CD4-positive, alpha-beta T cell treated with Interleukin-12 subunit alpha and Interleukin-12 subunit beta, for 1 hour (primary cell): ENCODE measurements at places on chromosomes 1 and 21.
A peak's percentile ranks its signal among the peaks of the same experiment; 100 is the strongest.

- DNase-seq, result no peak
Measured at GRCh38 chr1:176682830-176683535, 220.0 kb downstream of the PAPPA2 start.

DNA sequence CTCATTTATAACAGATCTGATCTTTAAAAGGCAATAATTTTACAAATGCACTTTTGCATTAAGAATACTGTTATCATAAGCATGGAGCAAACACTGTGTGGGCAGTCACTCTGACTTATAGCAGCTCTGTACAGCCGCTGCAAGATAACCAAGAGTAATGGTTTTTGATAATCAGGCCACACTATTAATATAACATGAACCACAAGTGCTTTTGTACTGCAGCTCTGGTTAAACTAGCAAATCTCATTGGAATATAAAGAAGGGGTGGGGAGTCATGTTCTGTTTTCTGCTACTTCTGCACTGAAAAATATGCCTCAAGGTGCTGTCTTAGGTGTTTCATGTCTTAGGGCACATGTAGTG is 357.4 kb downstream of the LMO4 start:
- DNase-seq, result no peak

DNA sequence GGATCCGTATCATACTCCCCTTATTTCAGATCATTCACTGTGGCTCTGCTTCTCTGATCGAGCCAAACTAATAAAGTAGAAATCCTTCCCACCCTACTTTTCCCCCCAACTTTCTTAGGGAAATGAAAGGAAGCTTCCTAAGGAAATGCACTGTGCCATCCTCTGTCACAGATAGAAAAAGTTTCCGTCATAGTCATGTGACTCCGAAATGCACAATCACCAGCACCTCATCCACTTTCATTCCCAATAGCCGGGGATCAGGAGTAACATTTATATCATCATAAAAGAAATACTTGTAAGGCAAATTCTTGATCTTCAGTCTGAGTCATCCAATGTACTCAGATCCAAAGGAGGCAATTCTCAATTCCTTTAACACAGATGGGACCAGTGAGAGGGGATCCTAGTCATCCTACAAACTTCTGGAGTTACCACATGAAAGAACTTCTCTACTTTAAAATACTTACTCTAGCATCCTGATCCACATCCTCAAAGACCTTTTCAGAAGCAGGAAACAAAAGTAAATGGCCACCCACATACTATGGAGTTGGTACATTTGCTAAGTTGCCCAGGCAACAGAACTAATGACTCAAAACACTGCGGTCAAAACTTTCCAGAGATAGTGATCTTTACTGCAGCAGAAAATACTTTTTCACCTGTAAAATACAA is 97.8 kb upstream of the ZC3H11B start:
- DNase-seq, result no peak

GRCh38 chr1:100354971-100355394 is 2.7 kb downstream of the CDC14A start:
- DNase-seq, result peak; percentile 59

DNA sequence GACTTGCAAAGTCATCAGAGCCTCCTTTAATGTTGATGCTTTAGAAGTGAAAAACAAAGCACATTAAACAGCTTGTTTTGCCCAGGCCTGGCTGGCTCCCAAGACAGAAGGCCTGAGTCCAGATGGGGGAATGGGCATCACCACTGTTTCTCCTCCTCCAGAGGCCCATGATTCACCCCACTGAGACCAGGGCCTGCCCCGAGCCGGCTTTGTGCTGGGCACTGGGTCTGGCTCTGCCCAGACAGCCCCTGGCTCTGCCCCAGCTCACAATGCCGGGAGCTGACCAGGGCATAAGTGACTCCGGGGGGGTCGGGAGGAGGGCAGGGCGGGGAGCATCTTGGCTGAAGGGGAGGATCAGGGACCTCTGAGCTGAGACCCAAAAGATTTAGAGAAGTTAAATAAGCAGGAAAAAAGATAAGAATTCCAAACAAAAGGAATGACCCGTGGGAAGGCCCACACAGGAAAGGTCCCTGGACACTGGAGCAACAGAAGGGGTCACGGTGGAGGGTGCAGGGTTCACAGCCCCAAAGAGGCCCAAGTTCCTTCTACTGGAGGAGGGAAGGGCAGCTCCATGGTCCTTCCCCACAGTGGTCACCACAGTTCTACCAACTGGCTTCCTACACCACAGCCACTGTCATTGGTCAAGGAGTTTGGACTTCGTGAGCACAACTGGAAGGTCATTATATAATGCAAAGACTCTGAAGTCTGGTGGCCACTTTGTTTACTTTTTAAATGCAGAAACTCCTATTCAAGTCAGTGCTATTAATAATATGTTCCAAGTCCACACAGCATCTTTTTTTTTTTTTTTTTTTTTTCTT is 5.5 kb downstream of the C2CD2 start:
- DNase-seq, result no peak

GRCh38 chr1:245809361-245809760 is 654.6 kb downstream of the KIF26B start:
- no peak for DNase-seq

DNA sequence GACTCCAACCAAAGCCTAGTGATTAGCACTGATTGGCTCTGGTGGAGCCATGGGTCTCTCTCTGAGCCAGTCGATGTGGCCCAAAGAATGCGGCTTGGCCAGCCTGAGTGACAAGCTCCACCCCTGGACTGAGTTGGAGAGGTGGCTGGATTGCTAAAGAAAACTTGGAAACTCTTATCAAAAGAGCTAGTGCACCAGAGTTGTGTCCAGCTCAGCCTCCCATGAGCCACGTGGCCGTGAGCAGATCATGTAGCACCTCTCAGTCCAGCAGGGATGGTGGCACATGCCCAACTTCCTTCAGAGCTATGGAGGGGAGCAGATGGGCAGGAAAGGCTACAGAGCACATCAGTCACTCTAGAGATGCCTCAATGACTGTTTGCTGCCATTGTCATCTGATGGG is 142.8 kb upstream of the VAMP3 start:
- no peak for DNase-seq

GRCh38 chr1:171646249-171646560 is 6.3 kb downstream of the MYOC start:
- no peak for DNase-seq

DNA sequence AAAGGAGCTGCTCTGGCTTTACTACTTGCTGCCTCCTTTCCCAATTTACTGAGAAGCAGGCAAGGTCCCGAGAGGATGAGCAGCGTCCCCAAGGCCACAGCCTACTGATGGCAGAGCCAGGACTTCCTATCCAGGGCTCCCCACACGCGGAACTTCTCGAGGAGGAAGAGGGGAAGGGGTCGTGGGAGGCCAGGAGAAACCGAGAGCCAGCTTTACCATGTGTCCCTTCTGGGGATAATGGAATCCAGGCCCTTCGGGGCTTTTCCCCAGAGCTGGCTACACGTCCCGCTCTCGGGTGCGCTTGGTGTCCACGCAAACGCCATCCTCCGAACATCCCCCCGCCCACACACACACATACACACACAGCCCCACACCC is 4.3 kb upstream of the CCN1 start:
- no peak for DNase-seq

DNA sequence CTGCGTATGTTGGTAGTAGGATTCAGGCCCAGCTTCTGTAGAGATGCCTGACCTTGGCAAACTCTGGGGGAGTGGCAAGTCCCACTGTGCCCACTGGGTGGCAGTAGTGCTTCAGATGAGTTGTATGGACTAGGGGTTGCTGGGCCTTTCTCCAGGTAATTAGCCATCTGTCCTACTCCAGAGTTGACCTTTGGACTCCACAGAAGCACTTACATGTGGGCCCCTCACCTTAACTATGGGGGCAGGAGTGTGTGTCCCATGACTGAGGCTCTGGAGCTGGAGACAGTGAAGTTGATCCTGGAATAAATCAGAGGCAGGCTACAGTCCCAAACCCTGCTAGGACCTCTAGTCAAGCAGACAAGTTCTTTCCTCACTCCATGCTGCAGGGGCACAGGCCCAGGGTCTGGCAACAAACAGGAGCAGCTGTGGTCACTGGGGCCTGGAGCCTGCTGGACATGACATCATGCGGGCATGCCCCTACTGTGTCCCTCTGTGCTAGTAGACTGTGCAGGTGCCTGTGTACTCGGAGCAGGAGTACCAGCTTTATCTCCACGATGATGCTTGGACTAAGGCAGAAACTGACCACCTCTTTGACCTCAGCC is 4.6 kb downstream of the DMAP1 start:
- peak; percentile 68 for DNase-seq

DNA sequence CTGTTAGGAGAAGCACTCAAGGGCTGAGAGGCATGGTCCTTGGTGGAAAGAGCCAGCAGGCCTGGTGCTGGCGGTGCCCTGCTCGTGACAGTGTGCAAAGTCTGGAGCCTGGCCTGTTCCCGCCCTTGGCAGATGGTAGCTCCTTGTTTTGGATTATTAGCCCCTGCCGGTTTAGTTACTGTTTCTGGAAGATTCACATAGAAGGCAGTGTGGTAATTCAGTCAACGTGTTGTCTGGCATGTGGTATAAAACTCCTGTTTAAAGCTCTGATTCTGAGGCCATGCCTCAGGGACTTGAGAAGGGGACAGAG is 6.8 kb downstream of the PKNOX1 start:
- DNase-seq, result no peak

DNA sequence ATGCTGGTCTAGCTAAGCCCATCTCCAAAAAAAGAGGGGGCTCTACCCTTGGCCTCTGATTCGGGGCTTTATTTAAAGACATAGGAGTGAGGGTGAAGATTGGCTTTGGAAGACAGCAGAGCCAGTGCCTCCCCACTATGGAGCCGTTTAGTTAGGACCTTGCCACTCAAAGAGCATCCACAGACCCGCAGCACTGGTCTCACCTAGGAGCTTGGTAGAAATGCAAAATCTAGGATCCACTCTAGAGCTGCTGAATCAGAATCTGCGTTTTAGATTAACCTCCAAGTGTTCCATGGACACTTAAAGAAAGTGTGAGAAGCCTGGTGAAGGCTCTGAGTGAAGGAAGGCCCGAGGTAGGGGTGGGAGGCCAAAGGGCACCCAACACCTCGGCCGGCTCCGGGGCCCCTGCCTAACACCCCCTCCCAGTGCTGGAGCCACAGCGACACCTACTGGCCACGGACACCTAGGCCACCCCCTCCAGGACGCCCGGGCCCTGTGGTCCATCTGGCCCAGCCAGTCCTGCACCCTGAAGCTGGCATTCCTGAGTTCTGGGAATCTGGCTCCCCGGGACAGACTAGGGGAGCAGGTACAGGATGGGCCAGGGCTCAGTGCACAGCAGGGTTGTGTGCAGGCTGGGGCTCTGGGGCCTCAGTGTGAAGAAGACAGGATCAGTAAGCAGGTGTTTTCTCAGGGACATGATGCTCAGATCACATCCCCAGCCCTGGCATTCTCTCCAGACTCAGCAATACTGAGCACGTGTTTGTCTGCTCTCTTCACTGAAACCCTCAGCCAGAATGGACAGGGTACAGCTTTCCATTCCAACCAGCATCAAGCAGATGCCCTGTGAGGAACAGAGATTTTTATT is 79.2 kb downstream of the TMEM53 start:
- DNase-seq, result peak; percentile 70

- DNase-seq, result no peak
Measured at GRCh38 chr1:154490317-154490716, 11.7 kb upstream of the TDRD10 start.

GRCh38 chr21:34953950-34954349 is 95.2 kb downstream of the RUNX1 start:
- no peak for DNase-seq

GRCh38 chr1:46643368-46643775 is 24.8 kb downstream of the ATPAF1 start:
- no peak for DNase-seq

DNA sequence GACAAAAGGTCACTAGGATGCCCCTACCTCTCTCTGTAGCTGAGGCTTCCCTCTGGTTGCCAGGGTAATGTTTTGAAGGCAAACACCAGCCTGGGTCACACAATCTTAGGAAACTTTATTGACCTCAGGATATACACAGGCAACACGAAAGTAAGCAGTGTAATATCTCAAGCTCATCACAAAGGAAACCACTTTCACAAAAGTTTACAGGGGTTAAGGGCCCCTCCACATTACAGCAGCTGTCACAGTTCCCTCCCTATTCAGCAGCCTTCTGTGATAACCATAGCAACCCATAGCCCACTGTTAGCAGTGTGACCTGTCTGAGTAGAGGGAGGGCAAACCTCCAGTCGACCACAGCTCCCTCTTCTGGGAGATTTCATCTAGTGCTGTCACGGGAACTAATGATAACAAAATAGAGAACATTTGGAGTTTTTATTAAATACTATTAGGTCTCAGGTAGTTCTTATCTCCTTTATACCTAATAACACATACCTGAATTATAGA is 149.8 kb downstream of the PTPRC start:
- peak; percentile 53 for DNase-seq

GRCh38 chr1:45822644-45823043 is 19.2 kb downstream of the MAST2 start:
- DNase-seq, result no peak

- DNase-seq, result no peak
Measured at GRCh38 chr21:22046576-22046975, 1048.4 kb downstream of the NCAM2 start.

DNA sequence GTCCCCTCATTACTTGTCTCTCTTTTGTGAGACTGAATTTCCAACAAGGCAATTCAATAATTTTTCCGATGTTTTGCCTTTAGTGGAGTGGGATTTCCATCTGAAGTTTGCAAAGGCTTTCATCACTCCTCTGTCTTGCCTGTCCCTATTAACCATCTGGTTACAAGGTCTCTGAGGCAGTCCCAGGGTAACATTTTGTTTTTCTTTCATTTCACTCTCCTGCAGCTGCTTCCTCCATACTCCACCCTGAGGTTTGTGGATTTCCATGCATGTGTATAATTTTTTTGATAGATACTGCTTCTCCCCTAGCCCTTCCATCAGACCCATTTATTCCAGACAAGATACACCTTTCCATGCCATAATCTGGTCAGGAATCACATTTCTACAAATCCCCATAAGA is 366.8 kb downstream of the PTBP2 start:
- no peak for DNase-seq

GRCh38 chr1:167698313-167698712 is 23.5 kb upstream of the MPZL1 start:
- no peak for DNase-seq

- DNase-seq, result no peak
Measured at GRCh38 chr1:4312024-4312423, 342.4 kb upstream of the AJAP1 start.

GRCh38 chr1:155125946-155126555 is 1.6 kb upstream of the EFNA1 start:
- no peak for DNase-seq
